CD4-positive, alpha-beta memory T cell (primary cell): ENCODE measurements at places on chromosomes 7 and 10. TPM values are rescaled to one million over a fixed set of nuclear protein-coding genes. Genes with fewer than 3 reads are reported as not detected.
A peak's percentile ranks its signal among the peaks of the same experiment; 100 is the strongest.

Gene HOXA10
- polyA plus RNA-seq: not detected

Gene GPR26
- not detected for polyA plus RNA-seq

Gene HACD1
- polyA plus RNA-seq: 1.4 TPM

Gene HPSE2
- 0.09 TPM for polyA plus RNA-seq

DNA sequence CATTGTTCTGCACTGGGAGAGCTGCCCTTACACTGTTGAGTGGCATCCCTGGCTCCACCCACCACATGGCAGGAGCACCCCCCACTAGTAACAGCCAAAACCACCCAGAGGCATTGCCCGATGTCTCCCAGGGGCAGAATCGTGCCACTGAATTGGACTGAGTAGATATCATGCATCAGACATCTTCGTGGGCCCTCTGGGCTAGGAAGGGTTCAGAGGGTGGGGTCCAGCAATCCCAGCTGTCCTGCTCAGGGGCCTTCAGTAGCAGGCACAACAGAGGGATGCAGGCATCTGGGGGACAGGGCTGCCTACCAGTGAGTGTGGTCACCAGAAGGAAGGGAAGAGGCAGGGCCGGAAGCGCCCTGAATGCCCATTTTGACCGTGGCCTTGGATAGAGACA, 119.7 kb upstream of the PPP2R2D start:
- no peak overlapping the region for H3K4me3 ChIP-seq
- no peaks in the 10 kb centered on the region for H3K36me3 ChIP-seq
- no peak overlapping the region for H3K27ac ChIP-seq
- DNase-seq: no peak

DNA sequence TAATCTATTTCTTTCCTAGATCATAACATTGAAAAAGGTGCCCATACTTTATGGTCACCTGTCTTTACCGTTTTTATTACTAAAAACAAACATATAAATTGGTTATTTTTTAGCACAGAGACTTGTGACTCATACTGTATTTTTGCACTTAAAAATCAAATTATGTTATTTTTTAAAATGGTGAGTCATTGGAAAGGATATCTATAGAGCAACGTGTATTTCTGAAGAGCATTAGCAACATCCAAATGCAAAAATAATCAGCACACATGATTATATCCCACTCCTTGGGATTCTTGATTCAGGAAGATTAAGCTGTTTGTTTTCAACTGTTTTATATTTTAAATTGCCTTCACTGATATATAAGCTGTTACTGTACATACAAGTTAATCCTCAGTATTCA, 40.7 kb upstream of the FMC1 start:
- H3K27me3 ChIP-seq: no peaks in the 10 kb centered on the region
- DNase-seq: no peak
- no peak overlapping the region for H3K4me3 ChIP-seq
- no peaks in the 10 kb centered on the region for H3K4me1 ChIP-seq
- H3K36me3 ChIP-seq: no peaks in the 10 kb centered on the region

- no peak overlapping the region for H3K4me3 ChIP-seq
- H3K36me3 ChIP-seq: peaks cover 79% of the 10 kb centered on the region
- no peak for DNase-seq
- H3K27me3 ChIP-seq: no peaks in the 10 kb centered on the region
- no peak overlapping the region for H3K27ac ChIP-seq
Measured at GRCh38 chr10:32922170-32922569, 35.9 kb downstream of the ITGB1 start.

DNA sequence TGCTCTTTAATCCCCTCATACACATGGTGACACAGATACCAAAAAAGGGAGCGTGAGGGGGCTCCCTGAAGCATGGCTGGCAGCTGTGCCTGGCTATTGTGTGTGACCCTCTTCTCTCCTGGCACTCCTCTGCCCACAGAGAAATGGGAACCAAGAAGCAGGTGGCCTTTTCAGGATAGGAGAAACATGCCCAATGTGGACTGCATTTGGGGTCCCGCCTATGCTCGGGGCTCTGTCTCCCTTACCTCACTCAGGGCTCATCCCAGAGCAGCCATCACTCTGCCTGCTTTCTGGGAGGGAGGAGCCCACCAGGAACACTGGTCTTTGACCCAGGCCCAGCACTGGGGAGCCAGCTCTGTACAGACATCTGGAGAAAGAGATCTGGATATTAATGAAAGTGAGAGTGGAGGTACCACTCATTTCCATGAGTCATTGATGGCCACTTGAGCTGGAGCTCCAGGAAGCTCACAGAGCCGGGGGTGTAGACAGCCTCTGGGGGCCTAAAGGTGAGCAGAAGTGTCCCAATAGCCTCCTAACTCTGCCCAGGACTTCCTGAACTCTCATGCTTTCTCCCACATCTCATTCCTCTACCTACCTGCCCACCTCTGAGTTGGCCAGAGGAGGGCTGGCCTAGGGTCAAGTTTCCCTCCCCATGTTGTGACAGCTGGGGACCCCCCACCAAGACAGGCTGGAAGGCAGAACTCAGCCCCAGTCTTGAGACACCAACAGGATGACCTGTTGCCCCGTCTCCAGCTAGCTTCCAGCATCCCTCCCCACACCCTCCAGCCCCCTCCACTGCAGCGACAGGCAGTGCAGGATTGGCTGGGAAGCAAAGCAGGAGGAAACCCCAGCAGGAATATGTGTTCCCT, 42.6 kb downstream of the DRGX start:
- no peaks in the 10 kb centered on the region for H3K36me3 ChIP-seq
- no peaks in the 10 kb centered on the region for H3K4me1 ChIP-seq
- DNase-seq: no peak

DNA sequence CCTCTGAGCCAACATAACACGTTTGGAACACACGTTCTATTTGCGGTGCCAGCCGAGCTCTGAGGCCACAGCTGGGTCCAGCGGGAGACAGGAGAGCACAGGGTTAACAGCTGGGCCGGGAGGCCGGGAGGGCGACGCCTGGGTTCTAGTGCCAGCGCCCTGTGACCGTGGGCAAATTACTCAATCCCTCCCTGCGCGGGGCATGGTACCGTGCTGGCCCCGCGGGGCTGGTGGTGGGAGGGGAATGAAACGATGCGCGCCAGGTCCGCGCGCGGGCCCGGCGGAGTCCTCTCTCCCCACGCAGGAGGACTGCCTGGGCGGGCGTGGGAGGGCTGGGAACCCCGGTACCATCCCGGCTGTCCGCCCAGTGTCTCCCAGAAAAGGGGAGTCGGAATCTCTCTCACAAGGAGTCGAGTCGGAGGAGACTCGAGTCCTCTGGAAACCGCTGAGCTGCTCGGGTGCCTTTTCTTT, 30.4 kb downstream of the LEP start:
- H3K4me3 ChIP-seq: no peak overlapping the region
- H3K27me3 ChIP-seq: peaks cover 4% of the 10 kb centered on the region
- H3K27ac ChIP-seq: no peak overlapping the region
- DNase-seq: no peak
- no peaks in the 10 kb centered on the region for H3K4me1 ChIP-seq

DNA sequence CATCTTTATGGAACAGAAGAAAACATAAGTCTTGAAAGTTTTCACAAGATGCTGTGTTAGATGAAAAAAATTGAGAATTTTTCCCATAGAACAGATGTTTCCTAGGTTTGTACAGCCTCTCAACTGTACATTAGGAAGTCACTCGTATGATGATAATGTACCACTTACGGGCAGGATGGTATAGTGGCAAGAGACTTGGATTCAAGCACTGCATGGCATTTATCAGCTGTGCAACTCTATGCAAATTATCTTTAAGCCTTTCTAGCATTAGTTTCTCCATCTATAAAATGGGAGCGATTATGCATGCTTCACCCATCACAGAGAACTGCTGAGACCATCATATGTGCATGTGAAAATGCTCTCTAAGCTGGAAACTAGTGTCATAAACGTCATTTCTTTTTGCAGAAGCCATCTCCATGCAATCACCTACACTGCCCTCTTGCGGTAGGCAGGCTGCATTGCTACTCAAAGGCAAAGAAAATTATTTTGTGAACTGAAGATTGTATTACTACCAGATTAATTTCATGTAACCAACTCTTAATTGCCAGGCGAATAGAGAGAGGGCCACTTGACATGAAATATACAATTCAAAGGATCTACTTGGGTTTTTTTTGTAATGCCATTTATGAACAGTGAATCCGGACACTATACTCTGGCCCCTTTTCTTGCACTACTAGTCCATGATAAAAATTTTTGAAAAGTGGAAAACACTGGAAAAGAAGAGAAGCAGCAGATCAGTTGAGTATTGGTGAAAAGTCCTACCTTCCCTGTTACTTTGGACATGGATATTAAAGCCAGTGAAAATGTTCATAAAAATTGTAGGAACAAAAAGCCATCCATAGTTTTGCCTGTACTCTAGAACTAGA, 102.3 kb downstream of the JAZF1 start:
- no peaks in the 10 kb centered on the region for H3K4me1 ChIP-seq
- H3K27ac ChIP-seq: no peak overlapping the region
- peak; percentile 43 for DNase-seq
- no peaks in the 10 kb centered on the region for H3K36me3 ChIP-seq
- H3K4me3 ChIP-seq: no peak overlapping the region

DNA sequence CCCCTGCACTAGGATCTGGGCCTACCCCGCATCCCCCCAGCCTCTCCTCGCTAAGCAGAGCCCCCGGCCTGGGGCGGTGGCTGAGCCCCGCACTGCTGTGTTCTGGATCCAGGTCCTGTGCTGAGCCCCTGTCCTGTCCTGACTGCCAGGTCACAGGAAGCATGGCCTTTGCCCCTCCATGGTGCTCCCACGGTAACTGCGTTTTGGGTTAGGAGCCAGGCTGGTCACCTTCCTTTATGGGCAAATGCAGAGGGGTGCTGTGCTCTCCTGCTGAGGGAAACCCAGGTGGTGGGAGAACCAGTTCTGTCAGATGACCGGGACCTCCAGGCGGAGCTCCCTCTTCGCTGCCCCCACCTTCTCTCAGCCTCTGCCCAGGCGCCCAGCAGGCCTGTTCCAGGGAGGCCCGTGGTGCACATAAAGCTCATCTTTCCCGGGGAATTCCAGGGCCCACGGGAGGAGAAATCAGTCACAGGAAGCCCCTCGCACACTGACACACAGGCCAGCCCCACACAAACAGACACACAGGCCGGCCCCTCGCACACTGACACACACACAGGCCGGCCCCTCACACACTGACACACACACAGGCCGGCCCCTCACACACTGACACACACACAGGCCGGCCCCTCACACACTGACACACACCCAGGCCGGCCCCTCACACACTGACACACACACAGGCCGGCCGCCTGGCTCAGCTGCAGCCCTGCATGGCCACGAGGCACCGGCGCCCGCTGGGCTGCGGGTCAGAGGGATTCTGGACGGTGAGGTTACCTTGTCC, 75.6 kb downstream of the CFAP46 start:
- no peaks in the 10 kb centered on the region for H3K36me3 ChIP-seq
- H3K4me3 ChIP-seq: no peak overlapping the region
- DNase-seq: no peak
- no peaks in the 10 kb centered on the region for H3K27me3 ChIP-seq
- no peaks in the 10 kb centered on the region for H3K4me1 ChIP-seq

GRCh38 chr7:27237735-27238334, 4.8 kb upstream of the EVX1 start:
- no peak overlapping the region for H3K4me3 ChIP-seq
- DNase-seq: no peak
- no peak overlapping the region for H3K27ac ChIP-seq
- H3K27me3 ChIP-seq: peaks cover 24% of the 10 kb centered on the region
- no peaks in the 10 kb centered on the region for H3K36me3 ChIP-seq
- H3K4me1 ChIP-seq: peaks cover 18% of the 10 kb centered on the region

GRCh38 chr7:5769571-5769970, 11.9 kb downstream of the RNF216 start:
- peaks cover 1% of the 10 kb centered on the region for H3K36me3 ChIP-seq
- no peaks in the 10 kb centered on the region for H3K27me3 ChIP-seq
- DNase-seq: no peak
- H3K4me3 ChIP-seq: no peak overlapping the region
- peaks cover 33% of the 10 kb centered on the region for H3K4me1 ChIP-seq
- no peak overlapping the region for H3K27ac ChIP-seq

DNA sequence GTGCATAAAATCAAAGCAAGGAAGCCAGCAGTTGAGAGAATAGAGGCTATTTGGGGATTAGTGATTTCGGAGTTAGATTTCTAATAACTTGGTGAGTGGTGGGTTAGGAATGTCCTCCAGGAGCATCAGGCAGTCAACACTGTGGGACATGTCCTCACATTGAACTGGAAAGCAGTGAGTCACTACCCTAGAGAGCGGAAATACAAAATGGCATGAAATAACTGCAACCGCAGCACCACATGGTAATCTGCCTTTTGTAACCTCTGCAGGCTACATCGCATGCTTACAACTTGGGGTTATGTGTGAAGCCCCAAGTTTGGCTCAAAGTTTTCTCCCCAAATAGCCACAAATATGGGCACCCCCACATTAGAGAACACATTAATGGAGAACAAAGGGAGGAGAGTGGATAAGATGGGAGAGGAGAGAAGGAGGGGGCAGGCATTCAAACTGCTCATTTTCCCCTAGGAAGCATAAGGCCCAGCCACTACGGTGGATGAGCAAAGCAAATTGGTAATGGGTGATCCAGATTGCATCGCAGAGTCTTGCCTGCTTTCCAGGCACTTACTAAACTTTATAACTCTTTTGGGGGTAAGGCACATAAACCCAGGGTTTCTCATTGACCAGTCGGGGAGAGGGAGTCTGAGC, 22.0 kb upstream of the SLF2 start:
- no peak overlapping the region for H3K27ac ChIP-seq
- H3K27me3 ChIP-seq: no peaks in the 10 kb centered on the region
- no peaks in the 10 kb centered on the region for H3K36me3 ChIP-seq

DNA sequence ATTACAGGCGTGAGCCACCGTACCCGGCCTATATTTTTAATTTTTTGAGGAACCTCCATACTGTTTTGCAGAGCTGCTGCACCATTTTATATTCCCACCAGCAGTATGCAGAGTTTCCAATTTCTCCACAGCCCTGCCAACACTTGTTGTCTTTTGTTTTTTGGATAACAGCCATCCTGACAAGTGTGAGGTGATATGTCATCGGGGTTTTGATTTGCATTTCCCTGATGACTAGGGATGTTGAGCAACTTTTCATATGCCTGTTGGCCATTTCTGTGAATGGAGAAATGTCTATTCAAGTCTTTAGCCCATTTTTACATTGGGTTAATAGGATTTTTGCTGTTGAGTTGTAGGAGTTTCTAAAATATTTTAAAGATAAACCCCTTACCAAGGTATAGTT, 22.2 kb downstream of the ENTPD7 start:
- H3K36me3 ChIP-seq: no peaks in the 10 kb centered on the region
- no peaks in the 10 kb centered on the region for H3K27me3 ChIP-seq
- DNase-seq: no peak
- H3K4me1 ChIP-seq: no peaks in the 10 kb centered on the region

- no peaks in the 10 kb centered on the region for H3K36me3 ChIP-seq
- no peak for DNase-seq
- peaks cover 27% of the 10 kb centered on the region for H3K4me1 ChIP-seq
- H3K4me3 ChIP-seq: no peak overlapping the region
- H3K27me3 ChIP-seq: no peaks in the 10 kb centered on the region
Measured at GRCh38 chr7:130415006-130415405, 25.8 kb downstream of the CEP41 start.

DNA sequence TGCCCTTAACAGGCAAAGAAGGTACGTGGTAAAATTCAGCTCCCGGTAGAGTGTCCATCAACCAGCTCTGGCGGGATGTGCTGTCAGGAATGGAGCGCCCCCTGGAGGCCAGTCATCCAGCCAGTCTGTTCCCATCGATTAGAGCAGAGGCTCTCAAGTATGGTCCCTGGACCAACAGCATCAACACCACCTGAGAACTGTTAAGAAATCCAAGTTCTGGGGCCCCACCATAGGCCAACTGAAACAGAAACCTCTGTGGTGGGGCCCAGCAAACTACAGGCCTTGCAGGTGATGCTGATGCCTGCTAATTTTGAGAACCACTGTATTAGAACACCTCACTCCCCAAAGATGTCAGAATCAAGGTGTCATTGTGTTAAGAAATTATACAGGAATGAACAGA, 109.2 kb downstream of the DPY19L1 start:
- H3K4me3 ChIP-seq: no peak overlapping the region
- H3K27ac ChIP-seq: no peak overlapping the region
- H3K36me3 ChIP-seq: no peaks in the 10 kb centered on the region
- no peaks in the 10 kb centered on the region for H3K4me1 ChIP-seq
- no peaks in the 10 kb centered on the region for H3K27me3 ChIP-seq
